ENCODE measurements at places on chromosomes 1 and 21.
A peak's percentile ranks its signal among the peaks of the same experiment; 100 is the strongest.

DNA sequence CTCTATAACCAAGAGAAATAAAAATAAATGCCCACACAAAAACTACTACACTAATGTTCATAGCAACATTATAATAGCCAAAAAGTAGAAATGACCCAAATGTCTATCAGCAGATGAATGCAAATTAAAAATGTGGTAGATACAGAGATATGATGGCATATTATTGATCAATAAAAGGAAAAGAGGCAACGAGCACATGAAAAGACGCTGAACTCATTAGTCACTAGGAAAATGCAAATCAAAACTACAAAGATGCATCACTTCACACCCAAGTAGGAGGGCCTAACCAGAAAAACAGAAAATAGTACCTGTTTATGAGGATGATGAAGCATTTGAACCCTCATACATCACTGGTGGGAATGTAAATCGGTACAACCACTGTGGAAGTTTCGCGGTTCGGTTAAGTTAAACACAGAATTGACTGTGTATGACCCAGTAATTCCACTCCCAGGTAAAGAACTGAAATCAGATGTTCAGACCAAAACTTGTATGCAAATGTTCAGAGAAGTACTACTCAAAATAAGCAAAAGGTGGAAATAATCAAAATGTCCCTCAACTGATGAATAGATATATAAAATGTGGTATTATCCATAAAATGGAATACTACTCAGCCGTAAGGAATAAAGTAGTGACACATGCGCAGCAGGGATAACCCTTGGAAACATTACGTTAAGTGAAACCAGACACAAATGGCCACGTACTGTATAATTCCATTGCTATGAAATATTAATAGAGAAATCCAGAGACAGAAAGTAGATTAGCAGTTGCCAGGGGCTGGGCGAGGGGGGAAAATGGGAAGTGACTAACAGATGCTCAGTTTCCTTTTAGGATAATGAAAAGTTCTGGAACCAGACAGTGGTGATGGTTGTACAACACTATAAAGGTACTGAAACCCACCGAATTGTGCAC, 3.1 kb downstream of the USP48 start:
- DNase-seq: no peak

- DNase-seq: no peak
These were observed 58.7 kb downstream of the VANGL2 start for GRCh38 chr1:160459056-160459455.

DNA sequence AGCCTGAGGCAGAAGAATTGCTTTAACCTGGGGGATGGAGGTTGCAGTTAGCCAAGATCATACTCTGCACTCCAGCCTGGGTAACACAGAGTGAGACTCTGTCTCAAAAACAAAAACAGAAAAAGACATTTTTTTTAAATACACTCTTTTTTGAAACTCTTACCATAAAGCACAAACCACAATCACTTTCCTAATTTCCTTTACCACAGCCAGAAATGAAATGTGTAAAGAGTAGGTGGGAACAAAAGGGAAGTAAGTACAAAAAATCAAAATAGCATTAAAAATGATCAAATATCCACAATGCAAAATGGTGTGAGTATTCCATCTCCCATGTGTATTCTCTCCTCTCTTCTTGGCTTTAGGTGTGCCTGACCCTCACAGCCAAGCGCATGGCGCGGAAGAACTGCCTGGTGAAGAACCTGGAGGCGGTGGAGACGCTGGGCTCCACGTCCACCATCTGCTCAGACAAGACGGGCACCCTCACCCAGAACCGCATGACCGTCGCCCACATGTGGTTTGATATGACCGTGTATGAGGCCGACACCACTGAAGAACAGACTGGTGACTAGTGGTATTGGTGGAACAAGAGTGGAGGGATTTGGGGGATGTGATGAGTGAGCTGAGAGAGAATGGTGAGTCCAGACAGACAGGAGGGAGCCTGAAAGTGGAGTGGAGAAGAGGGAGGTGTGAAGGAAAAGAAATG, 14.9 kb downstream of the ATP1A4 start:
- DNase-seq: no peak

GRCh38 chr1:216193839-216194443, 229.3 kb downstream of the USH2A start:
- DNase-seq: no peak

DNA sequence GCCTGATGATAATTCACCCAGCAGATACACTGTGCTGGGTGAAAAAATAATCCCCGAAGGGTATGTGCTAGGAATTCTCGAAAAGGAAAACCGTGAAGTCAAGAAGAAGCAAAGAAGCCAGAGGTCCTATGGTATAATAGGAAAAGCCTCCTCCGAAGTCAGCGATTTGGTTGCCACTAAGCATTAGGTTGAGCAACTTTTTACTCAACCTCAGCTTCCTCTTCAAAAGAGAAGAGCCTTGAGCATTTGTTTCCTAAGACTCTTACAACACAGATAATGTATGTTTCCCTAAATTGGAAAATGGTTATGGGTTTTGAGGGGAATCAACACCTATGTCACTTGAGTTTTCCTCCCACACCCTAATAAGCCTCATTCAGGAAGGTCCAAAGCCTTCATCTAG, 21.3 kb upstream of the MNDA start:
- DNase-seq: no peak

GRCh38 chr1:192587386-192588266, 12.1 kb downstream of the RGS1 start:
- no peak for DNase-seq

DNA sequence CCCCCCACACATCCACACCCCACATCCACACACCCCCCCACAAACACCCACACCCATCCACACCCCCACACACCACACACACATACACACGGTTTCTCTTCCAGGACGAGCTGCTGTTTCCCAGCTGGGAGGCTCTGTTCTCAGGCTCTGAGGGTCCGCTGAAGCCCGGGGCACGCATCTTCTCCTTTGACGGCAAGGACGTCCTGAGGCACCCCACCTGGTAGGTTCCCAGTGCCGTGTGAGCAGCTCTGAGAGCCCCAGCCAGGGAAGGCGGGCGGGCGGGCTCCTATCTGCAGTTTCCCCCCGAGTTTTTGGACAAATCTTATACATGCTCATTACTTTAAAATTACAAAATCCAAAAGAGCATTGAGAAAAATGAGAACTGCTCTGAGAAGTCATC, 31.2 kb downstream of the SLC19A1 start:
- no peak for DNase-seq

GRCh38 chr1:2587071-2587859, 688 bp downstream of the PRXL2B start:
- DNase-seq: no peak

DNA sequence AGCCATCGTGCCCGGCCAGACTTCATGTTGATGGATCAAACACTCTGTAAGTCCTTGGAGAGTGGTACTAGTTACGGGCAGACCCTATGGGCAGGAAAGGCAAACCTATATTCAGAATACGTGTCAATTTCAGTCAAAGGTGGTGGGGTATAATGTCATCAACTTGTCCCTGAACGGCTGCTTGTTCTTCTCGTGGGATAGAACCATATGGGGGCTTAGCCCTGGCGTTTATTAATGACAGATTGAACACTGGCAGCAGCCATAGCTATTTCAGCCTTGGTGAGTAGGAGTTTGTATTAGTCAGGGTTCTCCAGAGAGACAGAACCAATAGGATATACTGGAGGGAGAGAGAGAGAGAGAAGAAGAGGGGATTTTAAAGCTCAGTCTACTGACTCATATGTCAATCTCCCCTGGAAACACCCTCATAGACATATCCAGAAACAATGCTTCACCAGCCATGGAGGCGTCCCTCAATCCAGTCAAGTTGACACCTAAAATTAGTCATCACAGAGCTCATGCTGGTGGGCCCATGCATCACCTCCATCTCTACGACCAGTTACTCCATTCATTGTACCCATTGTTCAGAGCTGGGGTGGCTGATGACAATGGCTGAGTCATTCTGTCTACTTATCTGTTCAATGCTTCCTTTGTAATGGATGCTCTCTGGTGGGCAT, 16.1 kb upstream of the AQP10 start:
- no peak for DNase-seq

DNA sequence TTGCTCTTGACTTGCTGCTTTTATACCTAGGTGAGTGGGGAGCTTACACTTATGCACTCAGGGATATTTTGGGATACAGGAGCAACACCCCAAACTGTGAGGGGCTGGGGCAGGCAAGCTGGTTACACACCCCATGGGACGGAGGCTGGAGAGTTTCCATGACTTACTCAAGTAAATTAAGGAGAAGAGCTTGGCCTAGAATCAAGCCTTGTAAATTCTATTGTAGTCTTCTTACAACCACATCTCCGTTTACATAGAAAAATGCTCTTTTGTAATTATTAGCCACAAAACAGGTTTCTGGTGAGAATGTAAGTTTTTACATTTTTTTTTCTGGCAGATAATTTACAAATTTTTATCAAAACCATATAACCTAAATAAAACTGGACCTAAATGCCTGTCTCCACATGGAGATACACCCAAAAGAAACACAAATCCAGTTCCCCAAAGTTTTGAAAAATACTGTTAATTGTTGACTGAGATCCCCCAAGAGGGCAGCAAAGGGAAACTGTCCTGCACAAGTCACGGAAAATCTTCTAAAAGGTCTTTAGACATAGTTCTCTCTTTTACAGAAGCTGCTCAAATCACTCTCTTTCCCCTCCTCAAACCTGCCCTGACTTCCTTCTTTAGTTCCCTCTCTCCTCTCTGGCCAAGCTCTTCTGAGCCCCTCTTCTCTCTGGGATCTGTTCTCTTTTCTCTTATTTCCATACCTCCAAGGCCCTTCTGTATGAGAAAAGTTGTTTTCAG, 134.0 kb downstream of the HIVEP3 start:
- DNase-seq: no peak

DNA sequence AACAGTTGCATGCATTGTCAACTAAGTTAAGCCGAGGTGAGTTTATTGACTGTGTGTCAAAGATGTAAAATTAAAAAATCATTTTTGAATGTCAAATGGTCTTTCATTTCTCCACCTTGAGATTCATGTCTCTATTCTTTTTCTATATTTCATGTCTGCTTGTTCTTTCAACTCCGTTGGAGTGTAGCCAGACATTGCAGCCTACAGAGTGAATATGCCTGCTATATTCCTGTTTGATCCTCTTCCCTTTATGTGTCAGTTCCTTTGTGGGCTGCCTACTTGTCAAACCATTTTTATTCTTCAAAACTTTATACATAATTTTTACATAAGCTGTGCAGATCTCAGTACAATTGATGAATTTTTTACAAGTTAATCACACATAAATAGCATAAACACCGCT, 1325.8 kb upstream of the PRMT6 start:
- DNase-seq: no peak

DNA sequence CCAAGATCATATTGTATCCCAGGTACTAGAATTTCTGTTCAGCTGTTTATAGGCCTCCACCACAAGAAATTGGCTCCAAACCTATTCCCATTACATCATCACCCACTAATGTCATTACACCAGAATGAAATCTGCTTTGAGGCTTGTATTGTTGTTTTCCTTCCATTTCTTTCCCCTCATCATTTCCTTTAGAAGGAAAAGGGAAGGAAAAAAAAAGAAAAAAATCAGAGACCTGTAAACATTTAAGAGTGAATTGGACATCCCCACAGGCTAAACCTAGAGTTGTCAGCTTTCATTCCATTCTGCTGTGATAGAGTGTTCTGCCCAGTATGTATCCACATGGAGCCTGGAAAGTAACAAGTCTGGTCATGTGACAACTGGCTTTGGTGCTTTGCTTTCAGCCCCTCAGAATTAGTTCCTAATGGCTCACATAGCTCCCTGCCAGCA, 44.6 kb downstream of the NFYC start:
- DNase-seq: no peak

- no peak for DNase-seq
These were observed 420.0 kb downstream of the MATN1 start for GRCh38 chr1:30303387-30303786.

DNA sequence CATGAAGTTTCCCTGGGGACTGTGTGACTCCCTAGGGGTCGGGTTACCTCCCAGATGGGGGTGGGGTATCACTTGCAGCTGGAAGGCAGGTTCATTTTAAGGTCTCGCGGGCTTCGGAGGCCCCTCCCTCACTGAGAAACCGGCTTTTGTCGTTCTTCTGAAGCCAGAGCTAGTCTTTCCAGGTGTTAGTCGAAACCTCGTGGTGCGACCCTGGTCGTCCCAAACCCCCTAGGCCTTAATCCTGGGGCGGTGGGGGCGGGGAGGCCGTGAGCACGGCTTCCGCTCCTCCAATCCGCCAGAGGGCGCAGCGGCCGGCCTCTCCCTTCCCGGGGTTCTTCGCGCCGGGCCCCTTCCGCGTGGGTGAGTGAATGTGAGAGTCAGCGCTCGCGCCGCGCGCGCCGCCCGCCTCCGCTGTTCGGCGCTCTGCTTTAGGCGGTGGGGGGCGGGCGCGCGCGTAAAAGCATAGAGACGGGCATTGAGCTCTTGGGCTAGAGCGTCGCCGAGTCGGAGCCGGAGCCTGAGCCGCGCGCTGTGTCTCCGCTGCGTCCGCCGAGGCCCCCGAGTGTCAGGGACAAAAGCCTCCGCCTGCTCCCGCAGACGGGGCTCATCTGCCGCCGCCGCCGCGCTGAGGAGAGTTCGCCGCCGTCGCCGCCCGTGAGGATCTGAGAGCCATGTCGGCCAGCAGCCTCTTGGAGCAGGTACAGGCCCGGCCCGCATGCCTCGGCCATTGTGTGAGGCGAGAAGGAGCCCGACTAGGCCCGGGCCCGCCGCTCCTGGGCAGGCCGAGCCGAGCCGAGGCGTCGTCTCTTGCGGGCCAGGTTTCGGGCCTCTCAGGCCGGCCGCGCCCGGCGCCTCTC, at the start of gene YTHDF2:
Gene YTHDF2 (plus strand): TSS at position 491 of the 857 bp plus-strand sequence. CDS start 181 bp downstream, at position 672.
- DNase-seq: peak; percentile 84

DNA sequence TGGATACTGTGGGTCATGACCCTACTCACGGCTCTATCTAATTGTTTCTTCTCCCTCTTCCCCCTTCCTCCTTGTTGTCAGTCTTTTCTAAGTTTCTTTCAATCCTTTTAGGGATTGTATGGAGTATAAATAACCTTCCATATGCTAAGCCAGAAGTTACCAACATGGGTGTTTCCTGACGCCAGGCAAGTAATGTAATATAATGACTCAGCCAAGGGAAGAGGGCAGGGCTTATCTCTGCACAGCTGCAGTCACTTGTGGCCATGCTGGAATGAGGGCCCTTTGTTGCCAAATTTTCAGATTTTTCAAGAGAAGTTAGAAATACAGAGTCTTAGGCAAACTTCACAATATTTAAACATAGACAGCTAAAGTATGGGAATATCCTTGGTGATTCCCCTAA, 194.6 kb downstream of the ST6GALNAC3 start:
- no peak for DNase-seq

DNA sequence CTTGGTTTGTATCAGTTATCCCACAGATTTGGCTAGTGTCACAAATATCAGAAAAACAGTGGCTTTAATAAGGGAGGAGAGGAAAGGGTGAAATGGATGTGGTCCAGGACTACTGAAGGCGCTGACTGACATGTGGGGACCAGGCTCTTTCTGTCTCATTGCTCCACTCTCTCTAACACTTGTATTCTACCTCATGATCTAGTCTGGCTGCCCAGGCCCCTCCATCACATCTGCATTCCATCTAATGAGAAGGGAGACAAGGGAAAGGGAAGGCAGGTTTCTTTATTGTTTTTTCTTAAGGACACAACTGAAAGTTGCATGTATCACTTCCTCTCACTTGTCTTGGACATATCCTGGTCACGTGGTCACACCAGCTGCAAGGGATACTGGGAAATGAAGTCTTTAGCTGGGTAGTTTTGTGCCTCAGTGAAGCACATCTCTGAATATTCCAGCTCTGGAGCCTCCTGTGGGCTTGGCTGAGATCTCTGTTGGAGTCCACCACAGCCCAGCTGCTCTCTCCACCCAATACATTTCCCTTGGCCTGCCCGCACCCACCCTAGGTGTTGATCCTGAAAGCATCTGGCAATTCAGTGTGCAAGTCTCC, 42.0 kb upstream of the PADI2 start:
- no peak for DNase-seq

All from NCI-H2081 treated with DMSO at 0.1 percent for 48 hours (cell line).